ENCODE measurements at places on chromosomes 11 and 22.

DNA sequence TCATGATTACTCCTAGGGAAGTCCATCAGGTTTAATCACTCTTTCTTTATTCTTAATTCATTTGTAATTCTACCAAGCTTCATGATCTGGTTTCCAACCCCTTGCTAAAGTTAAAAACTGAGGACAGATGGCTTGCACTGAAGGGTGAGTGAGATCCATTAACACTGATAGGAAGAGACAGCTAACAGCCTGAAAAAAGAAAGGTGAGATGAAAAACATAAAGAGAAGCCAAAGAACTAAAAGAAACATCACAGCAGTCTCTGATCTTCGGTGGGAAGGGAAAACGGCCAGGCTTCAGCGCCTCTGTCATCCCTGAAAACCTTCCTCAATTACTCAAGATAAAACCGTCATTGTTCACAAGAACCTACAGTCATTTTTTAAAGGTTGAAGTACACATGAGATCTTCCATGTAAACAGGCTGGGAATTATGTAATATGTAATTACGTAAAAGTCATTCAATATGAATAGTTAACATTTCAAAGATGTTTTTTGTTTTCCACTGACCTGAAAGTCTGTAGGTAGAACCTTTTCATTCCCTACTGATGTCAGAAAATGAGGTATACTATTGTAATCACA, 41.3 kb downstream of the VSIG10L2 start:
- no peak for DNase-seq

DNA sequence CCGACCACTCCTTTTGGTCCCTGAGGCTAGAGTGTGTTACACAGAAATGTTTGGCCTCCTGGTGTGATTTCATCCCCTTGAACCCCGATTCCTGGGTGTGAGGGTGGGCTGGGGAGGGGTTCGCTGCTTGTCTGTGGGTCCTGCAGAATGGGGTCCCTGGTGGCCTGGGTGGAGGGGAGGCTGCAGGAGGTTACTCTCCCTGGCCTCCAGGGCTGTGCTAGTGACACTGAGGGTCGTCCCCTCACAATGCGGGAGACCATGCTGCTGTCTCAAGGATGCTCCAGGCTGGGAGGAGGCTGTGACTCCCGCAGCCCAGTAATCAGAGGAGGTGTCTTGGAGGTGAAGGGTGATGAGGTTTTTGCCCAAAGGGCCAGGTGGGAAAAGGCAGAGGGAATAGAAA, 17.0 kb upstream of the OMP start:
- no peak for DNase-seq

GRCh38 chr11:48095779-48096470, 115.6 kb downstream of the PTPRJ start:
- no peak for DNase-seq

- no peak for DNase-seq
Observed at GRCh38 chr11:72023335-72023734, 24.6 kb downstream of the IL18BP start.

DNA sequence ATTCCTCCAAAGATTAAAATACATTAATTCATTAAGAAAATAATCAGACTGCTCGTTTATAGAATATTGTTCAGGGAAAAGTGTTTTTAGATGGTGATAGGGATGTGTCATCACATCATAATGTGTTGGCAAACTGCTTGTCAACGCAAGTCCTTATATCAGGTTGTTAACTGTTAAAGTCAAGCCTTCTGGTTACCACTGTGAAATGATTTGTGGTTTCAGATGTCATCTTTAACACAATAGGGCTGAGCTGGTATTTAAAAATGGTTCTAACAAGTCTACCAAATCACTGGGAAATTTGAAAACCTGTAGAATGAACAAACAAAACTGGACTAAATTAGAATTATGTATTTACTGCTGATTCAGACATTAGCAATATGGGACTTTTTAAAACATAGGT, 2.4 kb upstream of the MMP13 start:
- DNase-seq, result no peak

GRCh38 chr22:48906216-48906835, 921.3 kb downstream of the BRD1 start:
- no peak for DNase-seq

DNA sequence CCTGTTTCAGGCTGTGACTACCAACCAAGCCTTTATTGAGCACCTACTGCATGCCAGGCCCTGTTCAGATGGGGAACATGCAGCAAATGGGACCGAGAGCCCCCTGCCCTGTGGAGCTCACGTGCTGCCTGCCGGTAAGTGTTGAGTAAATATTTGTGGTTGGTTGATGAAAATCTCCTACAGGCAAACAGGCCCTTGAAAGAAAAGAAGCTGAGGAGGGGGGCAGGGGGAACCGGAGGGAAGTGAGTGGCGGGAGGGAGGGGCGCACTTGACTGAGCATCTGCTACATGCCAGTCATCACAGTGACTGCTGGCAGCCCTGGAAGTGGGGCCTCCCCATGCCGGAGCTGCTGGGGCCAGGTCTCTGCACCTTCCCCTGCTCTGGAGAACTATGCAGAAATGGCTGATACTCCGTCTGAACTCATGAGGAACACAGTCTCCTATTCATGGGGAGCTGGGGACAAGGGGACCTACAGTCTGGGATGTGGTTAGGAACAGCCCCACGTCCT, 34.2 kb downstream of the MACROD1 start:
- peak; percentile 28 for DNase-seq
